ENCODE measurements at places on chromosomes 5 and 9. TPM values are rescaled to one million over a fixed set of nuclear protein-coding genes. Genes with fewer than 3 reads are reported as not detected.

Gene GARIN3
- not detected for total RNA-seq

Gene SPINK7
- total RNA-seq = not detected

Gene SPEF2
- 8.2 TPM for total RNA-seq

Gene OLFM1
- 0.39 TPM for total RNA-seq

Gene RABGAP1
- total RNA-seq = 63.1 TPM

Gene TMEM171
- total RNA-seq = 0.39 TPM

Gene OR1J2
- not detected for total RNA-seq

Gene RASEF
- total RNA-seq = 0.33 TPM

Gene KIF3A
- total RNA-seq = 9.0 TPM

Gene MCIDAS
- total RNA-seq = not detected

Gene ENTPD2
- total RNA-seq = not detected

Gene CTXN3
- total RNA-seq = not detected

Gene PLAC8L1
- total RNA-seq = not detected

Gene IFNA2
- not detected for total RNA-seq

Gene ZBED3
- under 0.01 TPM for total RNA-seq

Gene FOXD4L3
- 0.39 TPM for total RNA-seq

Gene CDX1
- not detected for total RNA-seq

Gene ECSCR
- not detected for total RNA-seq

Gene LOX
- total RNA-seq = 7.9 TPM

Gene KIAA1191
- total RNA-seq = 80.8 TPM

Gene GPR150
- total RNA-seq = not detected

Gene LCN1
- total RNA-seq = not detected

Gene SLC36A2
- not detected for total RNA-seq

Gene MOB3B
- total RNA-seq = 27.4 TPM

Gene ESM1
- total RNA-seq = not detected

Measured in placental epithelial cell (primary cell).